Central memory CD8-positive, alpha-beta T cell (primary cell): ENCODE measurements at places on chromosomes 2 and 18.

DNA sequence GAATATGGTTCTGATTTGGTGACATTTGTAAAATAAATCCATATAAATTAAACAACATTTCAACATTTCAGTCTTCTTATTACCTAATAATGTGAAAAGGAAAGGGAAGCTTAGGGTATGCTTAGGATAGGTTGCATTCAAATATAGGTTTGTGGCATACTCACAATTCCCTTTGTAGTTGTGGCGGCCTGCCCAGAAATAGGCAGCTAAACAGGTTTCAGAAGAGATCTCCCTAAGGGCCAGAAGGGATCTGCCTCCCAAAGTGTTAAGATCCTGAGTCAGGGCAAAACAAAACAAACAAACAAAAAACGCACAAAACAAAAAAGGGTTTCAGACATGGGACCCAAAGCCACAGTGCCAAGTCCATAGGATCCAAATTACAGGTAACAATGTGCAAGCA lies 41.4 kb upstream of the TCF7L1 start:
- no peak overlapping the region for H3K4me3 ChIP-seq
- H3K4me1 ChIP-seq = no peaks in the 10 kb centered on the region
- H3K27me3 ChIP-seq = peaks cover 46% of the 10 kb centered on the region

DNA sequence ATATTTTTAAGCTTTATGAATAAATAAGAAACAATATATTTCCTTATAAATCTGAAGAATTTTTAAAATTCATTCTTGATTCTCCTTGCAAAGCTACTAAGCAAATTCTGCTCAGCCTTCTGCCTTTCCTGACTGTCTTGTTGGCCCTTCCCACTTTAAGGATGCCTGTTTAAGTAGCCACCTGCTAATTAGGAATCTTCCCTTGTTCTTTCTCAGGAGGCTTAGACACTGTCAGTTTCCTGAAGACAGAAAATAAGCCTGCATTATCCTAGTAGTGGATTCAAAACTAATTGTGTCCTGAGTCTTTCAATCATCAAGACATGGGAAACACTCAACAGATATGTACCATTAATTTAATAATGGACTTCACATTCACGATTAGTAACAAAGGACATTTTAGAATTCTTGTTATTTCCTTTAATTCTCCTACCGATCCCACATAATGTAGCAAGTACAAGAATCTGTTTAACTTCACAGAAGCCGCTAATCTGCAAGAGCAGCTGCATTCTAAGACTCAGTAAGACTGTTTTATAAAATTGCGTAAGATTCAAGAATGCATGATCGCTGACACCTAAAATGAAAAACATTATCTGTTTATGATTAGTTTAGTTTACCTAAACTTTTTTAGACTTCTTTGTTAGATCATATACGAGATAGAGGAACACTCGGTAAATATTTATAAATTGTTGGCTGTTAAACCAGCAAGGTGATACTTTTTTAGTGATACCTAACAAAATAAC lies 445.4 kb upstream of the DSEL start:
- H3K36me3 ChIP-seq = no peaks in the 10 kb centered on the region
- no peak overlapping the region for H3K27ac ChIP-seq
- no peaks in the 10 kb centered on the region for H3K4me1 ChIP-seq
- DNase-seq = no peak

- DNase-seq = no peak
- H3K4me3 ChIP-seq = no peak overlapping the region
- H3K27ac ChIP-seq = no peak overlapping the region
These were observed 119.6 kb downstream of the NFATC1 start for GRCh38 chr18:79515331-79515730.

GRCh38 chr2:46001741-46002506 lies 295.3 kb upstream of the EPAS1 start:
- DNase-seq = no peak
- no peaks in the 10 kb centered on the region for H3K27me3 ChIP-seq
- no peak overlapping the region for H3K4me3 ChIP-seq

DNA sequence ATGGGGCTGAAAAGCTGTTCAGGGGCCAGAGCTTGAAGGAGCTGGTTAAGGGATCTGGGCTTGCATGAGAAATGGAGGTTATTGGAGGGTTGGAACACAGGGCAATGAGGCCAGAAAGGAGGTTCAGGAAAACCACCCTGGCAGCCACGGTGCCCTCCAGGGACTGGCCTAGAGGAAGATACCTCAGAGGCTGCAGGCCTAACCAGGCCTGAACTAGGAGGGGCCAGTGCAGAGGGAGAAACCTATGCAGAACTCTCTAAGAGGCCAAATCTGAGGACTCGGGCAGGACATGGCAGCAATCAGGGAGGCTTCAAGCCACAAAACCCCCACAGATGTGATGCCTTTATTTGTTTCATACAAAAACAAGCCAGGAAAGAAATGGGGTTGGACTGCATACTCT lies 66.8 kb downstream of the BIN1 start:
- H3K4me1 ChIP-seq = no peaks in the 10 kb centered on the region
- H3K27me3 ChIP-seq = no peaks in the 10 kb centered on the region
- H3K36me3 ChIP-seq = no peaks in the 10 kb centered on the region
- H3K27ac ChIP-seq = peak overlapping the region; percentile 16

DNA sequence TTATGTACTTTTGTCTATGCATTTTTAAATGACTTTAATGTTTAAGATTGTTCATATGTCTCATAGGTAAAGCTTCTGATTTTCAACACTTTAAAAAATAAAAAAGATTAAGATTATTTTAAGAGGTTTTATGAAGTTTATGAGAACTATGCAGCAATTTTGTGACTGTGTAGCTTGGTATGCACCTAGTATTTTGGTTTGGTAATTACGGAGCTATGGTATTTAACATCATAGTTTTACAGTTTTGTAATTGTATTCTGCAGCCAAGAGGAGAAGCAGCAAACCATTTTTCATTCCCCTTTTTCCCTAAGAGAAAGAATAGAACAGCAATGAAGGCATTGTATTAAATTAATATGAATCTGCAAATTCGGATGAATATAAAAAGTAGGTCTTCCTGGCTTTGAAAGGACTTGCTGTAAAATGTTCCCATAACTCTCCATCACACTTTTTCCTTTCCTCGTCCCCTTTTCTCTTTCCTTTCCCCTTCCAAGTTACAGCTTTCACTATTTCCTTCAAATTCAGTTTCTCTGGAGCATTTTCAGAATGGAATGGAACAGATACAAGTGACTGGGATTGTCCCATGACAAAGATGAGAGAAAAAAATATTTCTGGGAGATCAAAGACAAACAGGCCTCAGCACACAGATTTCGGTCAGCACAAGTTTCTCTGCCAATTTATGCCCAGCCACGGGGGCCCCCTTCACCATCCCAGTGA lies 26.1 kb upstream of the PIEZO2 start:
- no peak overlapping the region for H3K4me3 ChIP-seq
- H3K27ac ChIP-seq = no peak overlapping the region
- DNase-seq = no peak
- peaks cover 2% of the 10 kb centered on the region for H3K36me3 ChIP-seq

GRCh38 chr2:36912695-36913094 lies 53.6 kb downstream of the STRN start:
- DNase-seq = no peak
- H3K4me3 ChIP-seq = no peak overlapping the region
- H3K27me3 ChIP-seq = no peaks in the 10 kb centered on the region
- peaks cover 2% of the 10 kb centered on the region for H3K36me3 ChIP-seq
- H3K27ac ChIP-seq = no peak overlapping the region

GRCh38 chr2:72830273-72830672 lies 4.4 kb upstream of the EXOC6B start:
- DNase-seq = no peak
- H3K4me3 ChIP-seq = no peak overlapping the region
- peaks cover 9% of the 10 kb centered on the region for H3K4me1 ChIP-seq

DNA sequence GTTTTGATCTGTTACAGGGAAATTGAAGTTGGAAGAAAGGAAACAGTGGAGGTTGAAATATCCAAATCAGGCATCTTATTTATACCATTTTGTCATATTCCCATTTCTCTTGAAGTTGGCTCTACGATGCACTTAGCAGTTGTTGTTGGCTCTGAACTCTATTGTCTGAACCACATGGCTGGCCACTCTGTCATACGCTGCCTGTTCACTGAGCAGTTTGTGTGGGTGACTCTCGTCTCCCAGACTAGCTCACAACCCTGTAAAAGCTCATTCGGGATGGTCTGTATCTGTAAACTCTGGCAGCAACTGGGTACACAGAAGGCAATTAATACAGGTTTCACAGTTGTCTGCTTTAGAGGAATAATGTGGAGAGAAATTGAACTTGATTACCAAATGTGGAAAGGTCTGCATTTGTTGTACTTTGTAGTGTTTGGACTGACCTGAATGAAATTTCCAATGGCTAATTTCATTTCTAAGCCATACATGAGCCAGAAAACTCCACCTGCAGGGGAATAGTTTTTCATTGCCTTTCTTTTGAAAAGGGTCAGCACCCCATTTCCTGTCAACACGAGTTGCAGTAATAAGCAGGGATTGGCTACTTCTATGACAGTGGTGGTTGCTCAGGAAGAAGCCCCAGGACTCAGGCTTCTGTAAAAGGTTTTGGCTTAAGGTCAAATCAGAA lies 378.2 kb downstream of the OSR1 start:
- no peaks in the 10 kb centered on the region for H3K36me3 ChIP-seq
- H3K27ac ChIP-seq = no peak overlapping the region
- no peaks in the 10 kb centered on the region for H3K27me3 ChIP-seq
- H3K4me1 ChIP-seq = no peaks in the 10 kb centered on the region
- no peak for DNase-seq

DNA sequence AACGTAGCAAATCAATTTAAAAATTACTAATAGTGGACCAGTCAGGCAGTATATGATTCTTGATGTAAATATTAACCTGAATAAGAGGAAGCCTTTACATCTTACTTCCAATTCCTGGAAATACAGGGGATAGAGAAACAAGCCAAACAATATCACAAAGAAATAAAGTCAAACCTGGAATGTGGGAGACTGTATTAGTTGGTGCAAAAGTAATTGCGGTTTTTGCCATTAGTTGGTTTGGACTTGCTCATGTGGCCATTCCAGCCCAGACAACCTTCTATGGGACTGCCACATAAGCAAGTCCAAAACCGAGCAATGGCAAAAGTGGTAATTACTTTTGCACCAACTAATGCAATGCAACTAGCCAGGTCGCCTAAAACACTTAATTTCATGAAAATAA lies 38.9 kb upstream of the YES1 start:
- no peak overlapping the region for H3K4me3 ChIP-seq
- H3K27ac ChIP-seq = no peak overlapping the region
- H3K4me1 ChIP-seq = no peaks in the 10 kb centered on the region
- H3K27me3 ChIP-seq = peaks cover 37% of the 10 kb centered on the region
- no peaks in the 10 kb centered on the region for H3K36me3 ChIP-seq

DNA sequence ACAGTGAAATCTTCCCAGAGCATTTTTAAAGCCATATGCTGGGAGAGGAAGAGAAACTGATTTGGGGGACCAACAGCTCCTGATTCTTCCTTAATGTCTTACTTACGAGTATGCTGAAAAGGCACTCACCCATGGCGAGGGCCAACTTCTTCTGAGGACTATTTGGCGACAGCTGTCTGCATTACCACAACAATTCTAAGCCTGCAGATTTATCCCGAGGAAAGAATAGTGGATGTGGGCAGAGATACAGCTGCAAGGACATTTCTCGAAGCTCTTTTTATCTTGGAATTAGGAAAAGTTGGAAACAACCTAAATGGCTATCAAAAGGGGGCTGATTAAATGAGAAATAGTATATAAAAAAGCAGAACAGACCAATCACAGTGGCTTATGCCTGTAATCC lies 40.3 kb upstream of the FHL2 start:
- H3K4me3 ChIP-seq = no peak overlapping the region
- no peaks in the 10 kb centered on the region for H3K4me1 ChIP-seq
- no peaks in the 10 kb centered on the region for H3K36me3 ChIP-seq
- no peak for DNase-seq

GRCh38 chr2:104434966-104435365 lies 418.9 kb upstream of the POU3F3 start:
- DNase-seq = no peak
- no peaks in the 10 kb centered on the region for H3K36me3 ChIP-seq
- no peak overlapping the region for H3K27ac ChIP-seq
- peak overlapping the region; percentile 14 for H3K4me3 ChIP-seq
- H3K27me3 ChIP-seq = peaks cover 8% of the 10 kb centered on the region

GRCh38 chr2:48120759-48121242 lies 214.5 kb upstream of the FBXO11 start:
- peaks cover 27% of the 10 kb centered on the region for H3K27me3 ChIP-seq
- DNase-seq = no peak
- no peak overlapping the region for H3K4me3 ChIP-seq
- no peaks in the 10 kb centered on the region for H3K4me1 ChIP-seq
- H3K27ac ChIP-seq = no peak overlapping the region

GRCh38 chr2:142710336-142710735 lies 167.1 kb upstream of the KYNU start:
- no peaks in the 10 kb centered on the region for H3K36me3 ChIP-seq
- no peak overlapping the region for H3K4me3 ChIP-seq
- H3K4me1 ChIP-seq = no peaks in the 10 kb centered on the region

DNA sequence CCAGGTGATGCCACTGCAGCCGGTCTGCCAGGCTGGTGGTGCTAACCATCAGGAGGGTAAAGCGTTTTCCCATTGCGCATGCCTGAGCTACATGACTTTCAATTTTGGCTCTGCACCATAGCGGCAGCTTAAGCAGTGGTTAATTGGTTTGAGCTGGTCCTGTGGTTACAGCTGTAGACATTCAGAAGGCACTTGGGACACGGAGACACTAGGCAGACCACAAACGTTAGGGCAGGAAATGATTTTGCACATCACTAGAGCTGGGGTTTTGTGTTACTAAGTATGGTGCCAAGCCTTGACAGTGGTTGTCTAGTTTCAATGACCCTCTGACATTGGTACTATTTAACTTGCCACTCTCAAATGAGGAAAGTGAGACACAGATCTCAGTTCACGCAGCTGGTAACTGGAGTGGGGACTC lies 28.9 kb upstream of the CNOT11 start:
- no peaks in the 10 kb centered on the region for H3K27me3 ChIP-seq
- peak overlapping the region; percentile 61 for H3K27ac ChIP-seq
- peaks cover 3% of the 10 kb centered on the region for H3K36me3 ChIP-seq
- H3K4me1 ChIP-seq = peaks cover 19% of the 10 kb centered on the region

GRCh38 chr18:50967714-50968661 lies at the start of gene ELAC1:
ELAC1 (plus strand) TSS chr18:50968040; CDS start chr18:50974405, 6,365 bp downstream.
- peaks cover 20% of the 10 kb centered on the region for H3K4me1 ChIP-seq
- peak; percentile 64 for DNase-seq
- H3K4me3 ChIP-seq = peak within 1 kb of the TSS; percentile 66
- no peaks in the 10 kb centered on the region for H3K27me3 ChIP-seq
- peaks cover 7% of the 10 kb centered on the region for H3K36me3 ChIP-seq
- H3K27ac ChIP-seq = peak within 1 kb of the TSS; percentile 64

GRCh38 chr2:120904830-120905234 lies 169.2 kb downstream of the GLI2 start:
- DNase-seq = no peak
- H3K4me3 ChIP-seq = no peak overlapping the region
- H3K27me3 ChIP-seq = peaks cover 22% of the 10 kb centered on the region
- no peaks in the 10 kb centered on the region for H3K36me3 ChIP-seq
- no peaks in the 10 kb centered on the region for H3K4me1 ChIP-seq

DNA sequence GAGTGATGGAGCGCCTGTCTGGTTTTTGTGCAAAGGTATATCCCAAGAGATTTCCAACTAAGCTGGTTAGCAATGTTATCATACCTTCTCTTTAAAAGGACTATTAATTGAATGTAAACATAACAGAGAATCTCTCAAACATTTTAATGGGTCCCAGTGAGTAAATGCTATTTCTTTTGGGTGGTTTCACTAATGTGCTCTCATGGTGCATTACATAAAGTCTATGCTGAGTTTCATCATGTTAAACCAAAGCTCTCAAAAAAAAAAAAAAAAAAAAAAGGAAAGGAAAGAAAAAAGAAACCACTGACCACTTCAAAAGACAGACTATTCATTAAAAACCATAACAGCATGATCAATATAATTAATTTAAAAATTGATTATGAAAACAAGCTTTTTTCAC lies 119.1 kb upstream of the SCN1A start:
- H3K4me3 ChIP-seq = no peak overlapping the region
- DNase-seq = no peak
- H3K27ac ChIP-seq = no peak overlapping the region
- no peaks in the 10 kb centered on the region for H3K27me3 ChIP-seq
- H3K4me1 ChIP-seq = no peaks in the 10 kb centered on the region
- no peaks in the 10 kb centered on the region for H3K36me3 ChIP-seq
